AG04450 (cell line): ENCODE measurements at places on chromosomes 6 and 20. TPM values are rescaled to one million over a fixed set of nuclear protein-coding genes. Genes with fewer than 3 reads are reported as not detected.
A peak's percentile ranks its signal among the peaks of the same experiment; 100 is the strongest.

DNA sequence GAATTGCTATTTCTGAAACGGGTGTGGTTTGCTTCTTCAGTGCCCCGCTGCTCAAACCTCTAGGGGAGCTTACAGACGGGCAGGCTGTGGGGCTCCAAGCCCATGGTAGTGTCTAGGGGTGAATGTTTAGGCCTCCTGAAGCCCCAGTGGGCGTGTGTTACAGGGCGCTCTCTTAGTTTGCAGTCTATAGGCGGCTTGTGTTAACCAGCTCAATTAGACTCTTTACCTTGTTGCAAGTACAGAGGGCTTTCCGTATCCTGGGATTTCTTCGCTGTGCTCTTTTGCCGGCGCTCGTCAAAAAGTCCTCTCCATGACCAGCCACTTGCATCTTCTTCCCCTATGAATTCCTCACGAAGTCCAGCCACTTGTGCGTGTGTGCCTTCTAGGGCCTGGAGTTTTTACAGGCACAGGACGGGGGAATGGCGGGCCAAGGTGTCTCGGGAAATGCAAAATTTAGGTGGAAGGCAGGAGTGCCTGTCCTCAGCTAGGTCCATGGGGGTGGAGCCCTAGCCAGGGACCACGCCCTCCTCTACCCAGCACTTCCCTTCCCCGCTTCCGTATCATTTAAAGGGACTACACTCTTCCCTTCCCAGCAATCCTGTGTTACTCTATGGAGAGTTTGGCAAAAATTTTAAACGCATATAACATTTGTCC is 94.5 kb downstream of the HTR1B start:
- DNase-seq, result no peak

DNA sequence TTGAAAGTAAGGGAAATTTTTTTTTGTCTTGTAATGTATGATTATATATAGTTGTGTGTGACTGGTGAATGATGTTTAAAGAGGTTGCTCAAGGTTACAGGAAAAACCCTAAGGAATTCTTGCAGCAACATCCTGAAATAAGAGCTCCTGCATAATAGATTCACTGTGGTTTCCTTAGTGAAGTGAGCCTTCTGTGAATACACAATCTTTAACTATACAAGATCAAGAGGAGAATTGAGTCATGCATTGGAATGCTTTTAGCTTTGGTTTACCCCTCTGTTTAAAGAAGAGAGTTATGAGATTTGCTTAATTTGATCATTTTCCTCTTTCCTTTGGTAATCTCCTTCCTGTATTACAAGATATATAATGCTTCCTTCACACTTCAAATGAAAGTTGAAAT is 141.6 kb upstream of the EYA4 start:
- DNase-seq, result peak; percentile 87

- no peak for DNase-seq
Measured at GRCh38 chr20:63322933-63323273, 29.9 kb downstream of the COL20A1 start.

DNA sequence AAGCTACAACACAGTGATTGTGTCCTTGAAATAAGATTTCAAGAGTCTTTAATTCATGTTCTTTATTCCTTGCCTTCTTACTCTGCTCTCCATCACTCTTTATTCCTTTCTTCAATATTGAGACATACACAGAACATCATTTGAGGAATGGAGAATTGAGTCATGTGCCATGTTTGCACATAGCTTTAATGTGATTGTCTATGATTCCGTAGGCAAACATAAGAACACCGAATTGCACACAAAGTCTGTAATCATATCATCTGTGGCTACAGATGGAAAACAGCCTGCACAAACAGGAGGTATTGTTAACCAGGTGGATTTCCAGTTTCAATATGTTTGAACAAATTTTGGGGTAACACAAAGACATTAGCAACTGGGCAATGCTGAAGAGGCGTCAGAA is 571.6 kb upstream of the GJE1 start:
- DNase-seq, result no peak

The KHDRBS2 gene
- not detected in 2 replicates for polyA plus RNA-seq

The NFATC2 gene
- 0.07 and 0.09 TPM in 2 replicates for polyA plus RNA-seq

The TASP1 gene
- 5.1 and 6.0 TPM in 2 replicates for polyA plus RNA-seq
